ENCODE measurements at places on chromosomes 1 and 21.
A peak's percentile ranks its signal among the peaks of the same experiment; 100 is the strongest.

DNA sequence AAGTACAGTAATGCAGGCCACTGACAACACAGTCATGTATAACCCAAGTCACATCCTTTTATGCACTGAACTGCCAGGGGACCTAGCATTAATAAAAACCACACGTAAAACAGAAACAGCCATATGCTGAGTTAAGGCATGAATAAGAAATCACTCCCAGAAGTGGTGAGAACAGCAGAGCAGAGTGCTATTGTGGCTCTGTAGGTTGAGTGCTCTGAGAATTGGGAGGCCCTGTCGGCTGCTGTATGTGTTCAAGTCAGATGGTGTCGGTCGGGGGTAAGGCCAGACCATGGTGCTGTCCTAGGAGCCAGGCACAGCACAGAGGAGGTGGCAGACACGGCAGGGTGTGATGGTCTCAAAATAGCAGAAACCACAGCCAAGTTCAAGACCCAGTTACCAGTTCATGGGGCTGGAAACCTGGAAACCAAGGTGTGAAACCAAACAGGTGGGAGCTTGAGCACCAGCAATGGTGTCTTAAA lies 126.6 kb upstream of the COA6 start:
- no peak for DNase-seq

- no peak for DNase-seq
Measured at GRCh38 chr1:82931006-82931405, 1067.9 kb downstream of the TTLL7 start.

DNA sequence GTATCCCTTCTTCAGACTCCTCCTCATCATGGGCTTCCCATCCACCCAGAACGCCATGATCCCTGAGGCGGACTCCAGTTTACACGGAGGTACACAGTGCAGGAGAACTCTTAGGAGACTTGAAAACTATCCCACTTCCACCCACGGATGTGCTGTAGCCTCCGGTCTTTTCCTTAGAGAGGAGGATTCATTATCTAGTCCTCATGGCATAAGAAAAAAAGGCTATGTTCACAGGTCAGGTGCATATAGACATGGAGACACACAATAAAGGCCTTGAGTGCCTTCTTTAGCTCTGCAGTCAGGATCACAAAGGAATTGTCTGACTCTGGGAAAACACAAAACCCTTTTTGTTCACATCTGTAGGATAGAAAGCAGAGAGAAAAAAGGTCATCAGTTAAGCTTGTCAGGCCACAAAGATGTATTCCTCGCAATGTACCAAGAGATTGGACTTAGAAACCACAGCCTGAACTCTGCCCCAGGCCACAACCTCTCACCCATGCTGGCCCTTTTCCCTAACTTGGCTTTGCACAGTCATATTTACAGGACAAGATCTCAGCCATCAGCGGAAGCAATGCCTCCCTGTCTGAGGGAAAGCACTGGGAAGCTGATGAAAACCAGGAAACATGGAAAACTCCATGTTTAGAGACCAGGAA lies 9.0 kb downstream of the CRP start:
- no peak for DNase-seq

DNA sequence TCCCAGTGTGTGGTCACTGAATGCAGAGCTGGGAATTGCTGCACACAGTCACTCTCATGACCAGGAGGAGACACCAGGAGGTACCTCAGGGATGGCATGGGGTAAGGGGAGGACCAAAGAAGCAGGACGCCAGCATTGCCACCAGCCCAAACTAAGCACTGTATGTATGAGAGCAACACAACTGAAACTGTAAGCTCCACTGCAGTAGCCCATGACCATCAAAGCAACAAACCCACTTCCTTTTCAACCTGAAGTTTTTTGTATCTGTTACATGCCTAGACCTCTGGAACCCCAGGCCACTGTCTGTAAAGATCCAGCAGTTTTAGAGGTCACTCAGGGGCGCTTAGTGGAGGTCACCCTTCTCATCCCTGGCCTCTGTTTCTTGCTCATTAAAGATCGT lies 164.3 kb downstream of the SETD4 start:
- DNase-seq, result no peak

DNA sequence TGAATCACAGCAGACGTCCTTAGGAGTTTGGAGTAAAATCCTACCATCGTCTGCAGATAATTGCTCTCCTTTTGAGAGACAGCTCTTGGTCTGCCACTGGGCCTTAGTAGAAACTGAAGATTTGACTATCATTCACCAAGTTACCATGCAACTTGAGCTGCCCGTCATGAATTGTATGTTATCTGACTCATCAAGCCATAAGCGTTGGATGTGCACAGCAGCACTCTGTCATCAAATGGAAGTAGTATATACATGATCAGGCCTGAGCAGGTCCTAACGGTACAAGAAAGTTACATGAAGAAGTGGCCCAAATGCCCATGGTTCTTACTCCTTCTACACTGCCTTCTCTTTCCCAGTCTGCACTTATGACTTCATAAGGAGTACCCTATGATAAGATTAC lies 317.8 kb downstream of the GPATCH2 start:
- DNase-seq, result no peak

GRCh38 chr1:67484492-67484891 lies 54.3 kb upstream of the SERBP1 start:
- peak; percentile 3 for DNase-seq

DNA sequence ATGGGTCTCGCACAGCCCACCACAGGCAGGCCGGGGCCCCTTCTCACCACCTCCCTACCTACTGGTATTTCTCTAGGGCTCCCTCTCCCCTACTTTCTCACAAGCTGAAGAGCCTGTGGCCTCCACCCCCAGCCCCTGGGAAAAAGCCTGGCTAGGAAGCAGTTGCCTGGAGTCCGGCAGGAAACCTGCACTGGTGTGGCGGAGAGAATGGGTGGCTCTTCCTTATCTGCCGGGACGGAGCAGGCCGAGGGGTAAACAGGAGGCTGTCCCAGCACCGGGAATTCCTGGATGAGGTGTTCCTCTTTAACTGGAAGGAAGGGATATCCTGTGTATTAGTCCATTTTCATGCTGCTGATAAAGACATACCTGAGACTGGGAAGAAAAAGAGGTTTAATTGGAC lies 125.8 kb downstream of the TLR5 start:
- DNase-seq, result no peak

DNA sequence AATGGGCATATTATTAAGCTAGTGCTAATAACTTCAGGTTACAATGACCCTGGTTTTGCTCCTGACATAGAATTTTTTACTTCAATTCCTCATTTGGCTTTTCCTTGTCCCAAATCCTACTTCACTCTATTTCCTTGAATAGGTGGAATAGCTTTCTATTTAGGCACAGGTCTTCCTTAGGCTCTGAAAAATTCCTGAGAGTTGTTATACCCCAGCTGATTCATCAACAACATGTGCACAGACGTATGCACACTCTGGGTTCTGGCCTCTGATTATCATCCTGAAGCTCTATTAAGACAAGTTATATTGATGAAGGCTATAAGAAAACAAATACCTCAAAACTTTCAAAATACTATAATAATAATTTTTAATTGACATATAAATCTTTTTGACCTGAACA lies 172.4 kb downstream of the NTMT2 start:
- DNase-seq, result no peak

- DNase-seq, result peak; percentile 96
Measured at GRCh38 chr1:198118134-198118533, 38.7 kb upstream of the NEK7 start.

DNA sequence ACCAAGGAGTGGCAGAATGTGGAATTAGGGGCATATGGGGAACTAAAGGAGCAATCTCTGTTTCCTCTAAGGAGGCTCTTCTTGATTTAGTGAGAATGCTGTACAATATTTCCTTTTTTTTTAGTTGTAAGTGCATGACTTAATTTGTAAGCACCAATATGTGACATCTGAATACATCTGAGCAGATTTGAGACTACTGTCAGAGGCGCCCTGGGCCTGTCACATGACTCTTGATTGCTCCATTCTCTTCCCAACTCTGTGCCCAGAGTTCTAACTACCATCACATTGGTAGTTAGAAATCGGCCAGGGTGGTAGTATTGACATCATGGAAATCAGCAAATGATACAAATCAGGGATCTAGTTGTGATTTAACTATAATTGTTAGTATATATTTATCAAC lies 110.1 kb upstream of the LMO4 start:
- DNase-seq, result no peak

DNA sequence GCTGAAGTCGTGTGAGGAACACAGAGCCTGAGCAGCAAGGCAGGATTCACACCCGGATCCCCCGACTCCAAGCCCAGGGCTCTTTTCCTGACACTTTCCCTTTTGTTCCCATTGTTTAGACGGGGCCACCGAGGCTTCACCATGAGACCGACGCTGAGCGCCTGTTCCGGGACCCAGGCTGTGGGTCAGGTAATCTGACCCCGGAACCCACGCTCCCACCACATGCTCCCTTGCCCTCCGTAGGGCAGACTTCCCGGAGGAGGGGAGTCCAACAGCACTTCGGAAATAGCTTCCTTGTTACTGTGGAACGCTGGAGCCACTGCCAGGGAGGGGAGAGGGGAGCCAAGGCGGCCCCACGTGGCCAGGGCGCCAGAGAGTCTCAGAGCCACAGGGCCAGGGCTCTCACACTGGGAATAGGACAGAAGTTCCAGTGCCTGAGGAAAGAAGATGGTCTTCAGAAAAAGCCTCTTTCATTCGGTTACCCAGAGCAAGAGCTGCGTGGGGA lies 18.4 kb downstream of the RUNX3 start:
- DNase-seq, result no peak

DNA sequence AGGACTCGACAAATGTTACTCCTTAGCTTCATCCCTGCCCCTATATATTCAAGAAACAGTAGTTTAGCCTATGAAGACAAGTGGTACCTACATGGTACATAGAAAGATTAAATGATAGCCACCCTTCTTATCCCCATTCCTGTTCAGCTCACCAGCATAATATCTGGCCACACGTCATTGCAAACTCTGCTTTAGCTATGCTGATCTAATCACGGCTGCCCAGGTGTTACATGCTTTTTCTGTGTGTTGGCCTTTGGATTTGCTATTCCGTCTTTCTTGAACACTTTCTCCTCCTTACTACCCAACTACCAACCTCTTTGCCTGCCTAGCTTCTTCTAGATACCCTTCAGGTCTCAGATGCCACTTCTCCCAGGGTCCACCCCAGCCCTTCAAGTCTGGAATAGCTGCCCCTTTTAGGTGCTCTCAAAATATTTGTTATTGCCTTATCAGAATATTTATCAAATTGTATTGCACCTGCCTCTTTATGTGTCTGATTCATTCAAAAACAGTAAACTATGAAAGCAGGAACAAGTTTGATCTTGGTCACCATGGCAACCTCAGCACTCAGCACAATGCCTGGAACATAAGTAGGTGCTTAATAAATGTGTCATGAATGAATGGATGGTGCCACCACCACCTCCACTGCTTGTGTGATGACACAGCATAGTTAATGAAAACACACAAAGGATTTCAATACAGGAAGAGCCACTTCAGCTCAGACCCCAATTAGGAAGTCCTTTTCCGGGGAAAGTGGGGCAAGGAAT lies 11.4 kb upstream of the DNASE2B start:
- no peak for DNase-seq

DNA sequence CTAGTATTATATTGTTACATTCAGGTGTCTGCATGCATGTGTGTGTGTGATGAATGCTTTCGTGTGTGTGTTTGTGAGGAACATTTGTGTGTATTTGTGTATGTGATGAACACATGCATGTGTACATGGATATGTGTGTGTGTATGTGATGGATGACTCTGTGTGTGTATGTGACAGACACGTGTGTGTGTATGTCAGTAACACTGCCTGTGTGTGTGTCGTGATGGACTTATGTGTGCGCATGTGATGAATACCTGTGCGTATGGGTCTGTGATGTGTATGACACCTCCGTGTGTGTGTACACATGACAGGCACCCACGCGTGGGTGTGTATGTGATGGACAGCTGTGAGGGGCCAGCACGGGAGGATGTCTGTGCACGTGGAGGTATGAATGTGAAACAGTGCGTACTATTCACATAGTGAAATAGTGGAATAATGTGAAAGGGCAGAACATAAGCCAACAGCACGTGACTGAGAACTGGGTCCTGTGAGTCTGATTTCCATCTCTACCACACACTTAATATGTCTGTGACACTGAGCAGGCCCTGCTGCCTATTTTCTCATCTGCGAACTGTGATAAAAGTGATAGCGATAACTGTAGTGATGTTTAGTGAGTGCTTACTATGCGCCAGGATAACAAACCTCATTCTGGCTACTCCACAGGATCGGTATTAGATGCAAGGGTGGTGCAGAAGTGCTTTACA lies 41.8 kb upstream of the CSF3R start:
- no peak for DNase-seq

DNA sequence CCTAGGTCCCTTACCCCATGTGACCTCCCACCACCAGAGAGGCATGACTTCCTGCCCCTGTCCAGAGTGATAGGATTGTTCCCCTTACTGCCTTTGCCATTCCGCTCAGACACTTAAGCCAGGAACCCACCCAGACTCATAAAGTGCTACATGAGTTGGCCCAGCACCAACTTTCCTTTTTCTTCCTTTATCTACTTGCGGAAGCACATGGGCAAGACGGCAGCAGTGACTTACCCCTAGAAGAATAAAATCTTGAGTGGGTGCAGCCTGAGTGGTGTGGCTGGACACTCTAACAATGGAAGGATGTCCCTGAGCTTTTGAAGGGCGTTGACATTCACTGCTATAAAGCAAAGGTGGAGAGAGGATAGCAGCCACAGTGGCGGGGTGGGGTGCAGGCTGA lies 100.1 kb downstream of the MAB21L3 start:
- DNase-seq, result no peak

- DNase-seq, result no peak
Measured at GRCh38 chr1:170619241-170620028, 44.5 kb upstream of the PRRX1 start.

- peak; percentile 27 for DNase-seq
Measured at GRCh38 chr1:185862235-185862634, 128.0 kb downstream of the HMCN1 start.

GRCh38 chr1:238499021-238499420 lies 608.3 kb upstream of the ZP4 start:
- DNase-seq, result no peak

DNA sequence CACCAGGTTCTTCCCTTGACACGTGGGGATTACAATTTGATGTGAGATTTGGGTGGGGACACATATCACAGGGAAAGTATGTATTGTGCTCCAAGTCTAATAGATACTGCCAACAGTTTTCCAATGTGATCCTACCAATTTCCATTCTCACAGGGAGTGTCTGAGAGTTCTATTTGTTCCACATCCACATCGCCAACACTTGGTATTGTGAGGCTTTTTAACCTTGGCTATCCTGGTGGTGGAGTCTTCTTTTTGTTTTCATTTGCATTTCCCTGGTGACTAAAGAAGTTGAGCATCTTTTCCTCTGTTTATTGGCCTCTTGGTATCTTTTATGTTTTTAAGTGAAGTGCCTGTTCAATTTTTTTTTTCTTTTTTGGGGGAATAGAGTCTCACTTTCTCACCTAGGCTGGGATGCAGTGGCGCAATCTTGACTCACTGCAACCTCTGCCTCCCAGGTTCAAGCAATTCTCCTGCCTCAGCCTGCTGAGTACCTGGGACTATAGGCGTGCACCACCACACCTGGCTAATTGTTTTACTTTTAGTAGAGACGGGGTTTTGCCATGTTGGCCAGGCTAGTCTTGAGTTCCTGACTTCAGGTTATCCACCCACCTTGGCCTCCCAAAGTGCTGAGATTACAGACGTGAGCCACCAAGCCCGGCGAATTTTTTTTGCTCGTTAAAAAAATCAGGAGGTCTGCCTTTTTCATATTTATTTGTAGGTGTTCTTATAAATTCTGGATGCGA lies 15.9 kb upstream of the PADI1 start:
- DNase-seq, result no peak

- no peak for DNase-seq
Measured at GRCh38 chr1:239558559-239558958, 172.2 kb downstream of the CHRM3 start.

GRCh38 chr1:3074800-3075199 lies 5.8 kb downstream of the PRDM16 start:
- DNase-seq, result peak; percentile 32

All from fibroblast of lung (primary cell).